Activated CD4-positive, alpha-beta T cell treated with anti-CD3 and anti-CD28 coated beads, Interleukin-2, amount 10 ng/mL, durations not matched to agents 7 days and 5 days (primary cell): ENCODE measurements at places on chromosomes 7 and 10. TPM values are rescaled to one million over a fixed set of nuclear protein-coding genes. Genes with fewer than 3 reads are reported as not detected.

- no peaks in the 10 kb centered on the region for H3K36me3 ChIP-seq
- no peak for DNase-seq
- no peak overlapping the region for H3K27ac ChIP-seq
Observed at GRCh38 chr7:2168615-2169311, 64.0 kb downstream of the MAD1L1 start.

The JMJD1C gene
- 62.2 TPM for total RNA-seq

GRCh38 chr10:114352653-114353298 is 51.5 kb downstream of the AFAP1L2 start:
- H3K4me1 ChIP-seq = no peaks in the 10 kb centered on the region
- H3K27ac ChIP-seq = no peak overlapping the region
- no peak overlapping the region for H3K4me3 ChIP-seq
- no peak for DNase-seq
- no peaks in the 10 kb centered on the region for H3K36me3 ChIP-seq

The RTKN2 gene
- 8.5 TPM for total RNA-seq

- no peaks in the 10 kb centered on the region for H3K4me1 ChIP-seq
- H3K36me3 ChIP-seq = no peaks in the 10 kb centered on the region
- peaks cover 4% of the 10 kb centered on the region for H3K27me3 ChIP-seq
- H3K4me3 ChIP-seq = no peak overlapping the region
Observed at GRCh38 chr7:142158736-142159496, 47.4 kb downstream of the MGAM2 start.

GRCh38 chr10:104580774-104581675 is 60.1 kb upstream of the SORCS3 start:
- peak; percentile 80 for DNase-seq
- peaks cover 2% of the 10 kb centered on the region for H3K27me3 ChIP-seq

- DNase-seq = no peak
- no peak overlapping the region for H3K27ac ChIP-seq
- no peak overlapping the region for H3K4me3 ChIP-seq
- peaks cover 41% of the 10 kb centered on the region for H3K27me3 ChIP-seq
Observed at GRCh38 chr7:22350466-22351328, 6.3 kb downstream of the RAPGEF5 start.

The TRIM50 gene
- total RNA-seq = not detected

DNA sequence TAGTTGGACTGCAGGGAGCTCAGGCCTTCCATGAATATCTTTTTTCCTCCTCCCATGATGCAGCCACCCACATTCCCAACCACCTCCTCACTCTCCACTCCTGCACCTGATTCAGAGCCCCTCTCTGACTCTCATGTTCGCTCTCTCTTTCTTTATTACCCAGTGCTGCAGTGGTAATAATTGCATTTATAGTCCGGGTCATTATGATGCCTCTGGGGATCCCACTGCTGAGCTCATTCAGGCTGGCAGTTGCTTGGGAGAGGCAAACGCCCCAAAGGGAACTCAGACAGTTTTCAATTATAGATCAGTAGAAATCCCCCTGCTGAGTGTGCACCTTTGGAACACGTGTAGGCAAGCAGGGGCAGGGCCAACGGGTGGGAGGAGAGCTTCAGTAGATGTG is 953.0 kb downstream of the GRID1 start:
- no peak overlapping the region for H3K27ac ChIP-seq
- no peaks in the 10 kb centered on the region for H3K36me3 ChIP-seq
- no peak overlapping the region for H3K4me3 ChIP-seq
- no peaks in the 10 kb centered on the region for H3K27me3 ChIP-seq
- no peak for DNase-seq
- no peaks in the 10 kb centered on the region for H3K4me1 ChIP-seq

DNA sequence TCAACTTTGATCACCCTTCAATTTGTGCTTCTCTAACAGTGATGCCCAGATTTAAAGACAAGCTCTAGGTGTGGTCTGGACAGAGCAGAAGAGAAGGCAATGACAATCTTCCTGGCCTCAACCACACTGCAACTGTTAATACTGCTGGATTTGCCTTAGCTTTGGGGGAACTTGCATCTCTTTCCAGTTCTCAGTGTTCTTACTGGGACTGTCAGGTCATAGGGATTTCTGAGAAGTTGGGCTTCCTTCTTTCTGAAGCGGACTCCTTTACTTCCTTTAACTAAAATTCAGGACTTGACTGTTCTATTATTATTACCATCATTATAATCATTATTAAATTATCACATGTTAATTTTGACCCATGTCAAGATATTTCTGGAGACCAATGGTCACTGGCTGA is 80.8 kb downstream of the OSBPL3 start:
- H3K27ac ChIP-seq = no peak overlapping the region
- peaks cover 79% of the 10 kb centered on the region for H3K4me1 ChIP-seq
- no peak overlapping the region for H3K4me3 ChIP-seq
- H3K27me3 ChIP-seq = no peaks in the 10 kb centered on the region
- H3K36me3 ChIP-seq = peaks cover 17% of the 10 kb centered on the region

DNA sequence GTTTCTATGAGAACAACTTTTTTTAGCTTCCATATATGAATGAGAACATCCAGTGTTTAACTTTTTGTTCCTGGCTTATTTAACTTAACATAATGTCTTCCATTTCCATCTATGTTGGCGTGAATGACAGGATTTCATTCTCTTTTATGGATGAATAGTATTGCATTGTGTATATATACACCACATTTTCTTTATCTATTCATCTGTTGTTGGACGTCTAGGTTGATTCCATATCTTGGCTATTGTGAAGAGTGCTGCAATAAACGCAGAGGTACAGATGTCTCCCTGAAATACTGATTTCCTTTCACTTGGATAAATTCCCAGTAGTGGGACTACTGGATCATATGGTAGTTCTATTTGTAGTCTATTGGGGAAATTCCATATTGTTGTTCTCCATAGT is 44.3 kb upstream of the MAGI2 start:
- H3K4me3 ChIP-seq = no peak overlapping the region
- no peaks in the 10 kb centered on the region for H3K36me3 ChIP-seq
- H3K27ac ChIP-seq = no peak overlapping the region
- no peaks in the 10 kb centered on the region for H3K4me1 ChIP-seq

The H2BK1 gene
- not detected for total RNA-seq

The SLC39A12 gene
- not detected for total RNA-seq

DNA sequence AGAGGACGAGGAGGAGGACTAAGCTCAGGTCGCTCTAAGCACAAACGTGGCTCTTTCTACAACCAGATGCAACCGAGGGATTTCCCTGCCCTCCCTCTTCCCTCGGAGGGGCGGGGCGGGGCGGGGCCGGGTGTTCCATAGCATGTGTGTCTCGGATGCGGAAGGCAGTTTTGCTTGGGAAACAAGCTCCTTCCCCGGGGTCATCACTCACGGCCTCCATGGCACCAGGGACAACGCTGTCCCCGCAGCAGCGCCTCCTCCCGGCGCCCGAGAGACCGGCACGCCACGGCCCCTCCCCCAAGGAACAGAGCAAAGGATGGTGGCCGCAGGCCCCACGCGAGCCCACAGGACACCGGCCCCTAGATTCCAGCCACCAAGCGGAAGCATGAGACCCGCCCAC is 110.5 kb downstream of the PAXIP1 start:
- no peak for DNase-seq
- no peaks in the 10 kb centered on the region for H3K27me3 ChIP-seq
- H3K27ac ChIP-seq = no peak overlapping the region
- no peak overlapping the region for H3K4me3 ChIP-seq
- no peaks in the 10 kb centered on the region for H3K4me1 ChIP-seq

The OR6B1 gene
- total RNA-seq = not detected

DNA sequence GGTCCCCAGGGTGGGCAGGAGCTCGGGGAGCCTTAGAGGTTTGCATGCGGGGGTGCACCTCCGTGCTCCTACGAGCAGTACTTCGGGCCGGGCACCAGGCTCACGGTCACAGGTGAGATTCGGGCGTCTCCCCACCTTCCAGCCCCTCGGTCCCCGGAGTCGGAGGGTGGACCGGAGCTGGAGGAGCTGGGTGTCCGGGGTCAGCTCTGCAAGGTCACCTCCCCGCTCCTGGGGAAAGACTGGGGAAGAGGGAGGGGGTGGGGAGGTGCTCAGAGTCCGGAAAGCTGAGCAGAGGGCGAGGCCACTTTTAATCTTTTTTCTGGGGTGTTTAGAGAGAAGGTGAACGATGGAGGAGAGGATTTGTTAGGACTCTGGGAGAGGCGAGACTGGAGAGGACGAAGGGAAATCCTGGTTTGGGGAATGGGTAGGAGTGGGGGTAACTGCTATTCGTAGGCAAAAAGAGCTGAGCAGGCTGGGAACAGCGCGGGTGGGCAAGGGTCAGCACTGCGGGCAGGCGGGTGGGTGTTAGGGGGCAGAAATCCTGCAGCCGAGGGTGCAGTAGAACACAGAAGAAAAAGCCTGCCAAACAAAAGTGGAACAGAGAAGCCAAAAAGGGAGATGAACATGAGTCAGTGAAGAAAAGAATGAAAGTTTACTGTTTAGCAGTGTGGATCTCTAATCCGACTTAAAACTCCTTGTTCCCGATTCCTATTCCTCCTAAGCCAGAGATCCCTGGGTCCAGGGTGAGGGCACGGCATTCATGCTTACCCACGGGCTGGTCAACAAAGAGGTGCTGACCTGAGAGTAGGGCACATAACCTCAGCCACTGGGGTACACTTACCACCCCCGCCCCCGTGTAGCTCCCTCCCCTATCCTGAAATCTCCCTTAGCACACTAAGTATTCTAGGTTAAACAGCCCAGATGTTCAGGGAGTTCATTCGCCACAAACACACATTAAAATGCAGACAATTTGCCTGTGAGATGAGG is 26.9 kb downstream of the PRSS2 start:
- peak overlapping the region; percentile 100 for H3K4me3 ChIP-seq
- peaks cover 78% of the 10 kb centered on the region for H3K36me3 ChIP-seq
- DNase-seq = no peak
- peak overlapping the region; percentile 100 for H3K27ac ChIP-seq
- no peaks in the 10 kb centered on the region for H3K27me3 ChIP-seq
- H3K4me1 ChIP-seq = peaks cover 68% of the 10 kb centered on the region

GRCh38 chr7:49643736-49644135 is 129.7 kb upstream of the VWC2 start:
- H3K27me3 ChIP-seq = no peaks in the 10 kb centered on the region
- no peak overlapping the region for H3K4me3 ChIP-seq
- H3K27ac ChIP-seq = no peak overlapping the region
- H3K36me3 ChIP-seq = no peaks in the 10 kb centered on the region
- no peak for DNase-seq
- H3K4me1 ChIP-seq = no peaks in the 10 kb centered on the region

The IDI2 gene
- total RNA-seq = not detected

- H3K27ac ChIP-seq = peak overlapping the region; percentile 92
- peaks cover 2% of the 10 kb centered on the region for H3K27me3 ChIP-seq
- H3K4me1 ChIP-seq = peaks cover 43% of the 10 kb centered on the region
- H3K36me3 ChIP-seq = peaks cover 18% of the 10 kb centered on the region
- peak overlapping the region; percentile 96 for H3K4me3 ChIP-seq
Observed at GRCh38 chr10:60732807-60733516, 45.3 kb upstream of the CDK1 start.

DNA sequence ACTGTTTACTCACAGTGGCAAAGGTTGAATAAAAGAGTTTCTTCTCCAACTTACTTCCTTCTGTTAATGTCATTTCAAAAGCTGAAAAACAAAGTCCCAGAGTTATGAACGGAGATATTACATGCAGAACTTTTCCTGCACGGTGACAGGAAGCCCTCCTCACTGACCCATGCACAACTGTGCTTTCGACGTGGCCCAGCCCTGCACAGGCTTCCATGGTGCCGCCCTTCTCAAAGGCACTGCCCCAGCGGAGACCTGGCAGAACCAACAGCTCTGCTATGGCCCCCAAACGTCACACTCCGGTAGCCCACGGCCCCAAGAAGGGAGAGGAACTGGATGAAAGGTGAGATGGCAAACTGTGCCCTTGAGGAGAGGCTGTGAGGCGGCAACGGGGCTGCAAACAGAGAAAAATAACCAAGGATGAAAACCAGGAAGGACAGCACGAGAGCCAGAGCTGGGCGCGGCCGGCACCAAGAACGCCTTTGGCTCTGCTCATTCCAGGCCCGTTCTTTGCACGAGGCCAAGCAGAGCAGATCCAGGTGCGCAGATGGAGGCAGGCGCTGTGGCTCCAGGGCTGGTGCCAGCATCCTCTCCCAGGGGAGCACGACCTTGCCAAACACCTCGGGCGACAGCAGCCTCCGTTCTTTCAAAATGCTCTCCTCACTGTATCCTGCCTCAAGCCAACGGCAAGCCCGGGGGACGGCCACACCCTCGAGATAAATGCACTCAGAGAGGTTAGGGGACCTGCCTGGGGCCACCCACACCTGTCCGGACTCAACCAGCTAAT is 7.0 kb upstream of the FUOM start:
- H3K36me3 ChIP-seq = peaks cover 10% of the 10 kb centered on the region
- no peak overlapping the region for H3K4me3 ChIP-seq
